ENCODE measurements at places on chromosomes 3 and 15.

GRCh38 chr3:65618599-65618998 lies 420.1 kb downstream of the MAGI1 start:
- no peaks in the 10 kb centered on the region for H3K27me3 ChIP-seq
- no peak overlapping the region for H3K27ac ChIP-seq
- H3K4me3 ChIP-seq: no peak overlapping the region
- H3K36me3 ChIP-seq: no peaks in the 10 kb centered on the region
- DNase-seq: no peak

DNA sequence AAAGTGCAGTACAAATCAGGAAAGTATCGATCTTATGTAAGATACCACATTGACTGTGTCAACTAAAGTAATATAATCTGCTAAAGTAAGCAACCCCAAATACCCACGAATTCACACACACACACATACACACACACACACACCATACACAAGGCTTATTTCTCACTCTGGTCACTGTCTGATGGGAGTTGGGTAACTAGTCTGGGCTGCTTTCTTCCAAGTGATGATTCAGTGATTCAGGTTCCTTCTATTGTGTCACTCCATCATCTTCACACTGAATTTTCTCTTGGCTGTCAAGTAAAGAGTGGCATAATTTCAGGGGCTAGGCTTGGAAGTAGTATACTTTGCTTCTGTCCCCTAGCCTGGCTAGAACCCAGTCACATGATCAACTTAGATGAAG lies 104.8 kb upstream of the CCDC54 start:
- H3K36me3 ChIP-seq: no peaks in the 10 kb centered on the region
- DNase-seq: no peak
- H3K4me1 ChIP-seq: peaks cover 4% of the 10 kb centered on the region
- H3K27me3 ChIP-seq: peaks cover 19% of the 10 kb centered on the region
- no peak overlapping the region for H3K4me3 ChIP-seq

GRCh38 chr3:46987743-46988401 lies 8.4 kb downstream of the NBEAL2 start:
- peaks cover 63% of the 10 kb centered on the region for H3K4me1 ChIP-seq
- H3K27me3 ChIP-seq: no peaks in the 10 kb centered on the region
- peak; percentile 92 for DNase-seq
- H3K4me3 ChIP-seq: peak overlapping the region; percentile 67
- peak overlapping the region; percentile 89 for H3K27ac ChIP-seq

DNA sequence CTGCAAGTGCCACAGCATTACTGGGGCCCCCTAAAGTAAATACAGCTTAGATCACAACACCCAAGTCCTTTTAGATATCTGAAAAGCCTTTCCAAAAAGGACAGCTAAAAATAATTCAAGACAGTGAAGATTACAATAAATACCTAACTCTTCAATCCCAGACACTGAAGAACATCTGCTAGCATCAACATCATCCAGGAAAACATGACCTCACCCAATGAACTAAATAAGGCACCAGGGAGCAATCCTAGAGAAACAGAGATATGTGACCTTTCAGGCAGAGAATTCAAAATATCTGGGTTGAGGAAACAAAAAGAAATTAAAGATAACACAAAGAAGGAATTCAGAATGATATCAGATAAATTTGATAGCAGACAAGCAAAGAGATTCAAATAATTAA lies 71.7 kb upstream of the TTC14 start:
- DNase-seq: no peak
- H3K27ac ChIP-seq: no peak overlapping the region
- no peaks in the 10 kb centered on the region for H3K27me3 ChIP-seq

GRCh38 chr3:63986146-63986545 lies 37.1 kb downstream of the PSMD6 start:
- H3K4me3 ChIP-seq: no peak overlapping the region
- DNase-seq: no peak
- peaks cover 53% of the 10 kb centered on the region for H3K36me3 ChIP-seq

GRCh38 chr3:191391861-191392808 lies 61.8 kb upstream of the UTS2B start:
- no peak overlapping the region for H3K27ac ChIP-seq
- H3K36me3 ChIP-seq: no peaks in the 10 kb centered on the region
- no peaks in the 10 kb centered on the region for H3K27me3 ChIP-seq

Measured in activated CD8-positive, alpha-beta T cell treated with anti-CD3 and anti-CD28 coated beads for 36 hours (primary cell).